Dorsolateral prefrontal cortex (tissue), 122 donors: ENCODE measurements at places on chromosomes 1 and 21.

- no peak for DNase-seq
Measured at GRCh38 chr1:12052008-12052573, 11.0 kb upstream of the TNFRSF8 start.

DNA sequence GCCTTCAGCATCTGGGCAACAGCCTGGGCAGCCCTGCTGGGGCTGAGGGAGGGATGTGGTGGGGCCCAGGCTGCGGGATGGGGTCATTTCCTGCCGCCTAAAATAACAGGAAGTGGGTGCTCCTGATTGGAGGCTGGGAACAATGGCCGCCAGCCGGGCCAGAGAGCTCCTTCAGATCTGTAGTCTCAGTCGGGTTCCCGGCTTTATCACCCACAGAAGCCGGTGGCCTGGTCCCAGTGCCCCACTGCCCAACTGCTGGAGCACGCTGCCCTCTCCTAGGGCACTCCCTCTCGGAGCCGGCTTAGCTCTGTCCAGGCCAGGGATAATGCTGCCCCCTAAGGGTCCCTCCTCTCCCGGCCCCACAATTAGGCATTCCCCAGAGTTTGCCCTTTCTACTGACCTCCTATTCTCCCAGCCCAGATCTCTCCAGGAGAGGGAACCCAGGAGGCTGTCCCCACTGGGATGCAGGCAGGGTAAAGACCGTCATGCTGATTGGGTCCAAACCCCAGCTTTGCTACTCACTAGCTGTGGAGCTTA lies 5.1 kb downstream of the MAP7D1 start:
- no peak for DNase-seq

GRCh38 chr1:154852845-154853244 lies 17.2 kb downstream of the KCNN3 start:
- DNase-seq, result no peak

DNA sequence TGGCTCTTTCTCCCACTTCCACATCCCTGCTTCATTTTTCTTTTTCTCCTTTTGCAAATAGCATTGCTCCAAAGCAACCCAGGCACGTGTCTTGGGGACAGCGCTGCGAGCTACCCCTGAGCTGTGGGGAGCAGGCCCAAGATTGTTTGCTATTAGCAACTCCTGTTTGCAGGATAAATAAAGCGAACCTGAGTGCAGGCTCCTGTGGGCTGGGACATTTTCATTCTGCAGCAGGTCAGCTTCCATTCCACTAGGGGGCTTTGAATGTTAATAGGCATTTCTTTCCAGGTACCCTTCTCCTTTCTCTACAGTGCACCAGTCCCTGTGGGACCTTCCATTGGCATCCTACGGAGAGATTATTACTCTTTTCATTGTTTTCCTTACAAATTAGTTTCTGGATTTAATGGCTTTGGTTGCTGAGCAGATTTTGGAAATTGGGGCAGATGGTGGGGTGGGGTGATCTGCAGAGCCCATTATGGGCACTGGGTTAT lies 54.0 kb downstream of the OLFML3 start:
- DNase-seq, result no peak

DNA sequence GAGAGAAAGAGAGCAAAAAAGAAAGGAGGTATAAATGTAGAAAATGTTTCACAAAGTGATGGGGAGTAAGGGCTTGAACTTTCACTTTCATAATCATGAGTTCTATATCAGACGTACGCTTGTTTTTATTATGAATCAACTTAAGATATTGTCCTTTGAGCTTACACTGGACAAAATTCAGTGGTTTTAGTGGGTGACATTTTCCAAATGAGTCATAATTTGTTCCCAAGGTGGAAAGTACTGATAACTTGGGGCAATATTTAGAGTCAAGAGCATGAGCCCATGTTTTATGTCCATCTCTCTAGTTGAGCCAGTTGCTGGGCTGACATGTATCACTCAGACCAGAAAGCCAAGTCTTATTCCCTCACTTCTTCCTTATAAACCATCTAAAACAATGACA lies 161.6 kb downstream of the CHRM3 start:
- no peak for DNase-seq

- DNase-seq, result no peak
Measured at GRCh38 chr21:29403301-29403700, 104.6 kb downstream of the BACH1 start.
